ENCODE measurements at places on chromosomes 1 and 21.

DNA sequence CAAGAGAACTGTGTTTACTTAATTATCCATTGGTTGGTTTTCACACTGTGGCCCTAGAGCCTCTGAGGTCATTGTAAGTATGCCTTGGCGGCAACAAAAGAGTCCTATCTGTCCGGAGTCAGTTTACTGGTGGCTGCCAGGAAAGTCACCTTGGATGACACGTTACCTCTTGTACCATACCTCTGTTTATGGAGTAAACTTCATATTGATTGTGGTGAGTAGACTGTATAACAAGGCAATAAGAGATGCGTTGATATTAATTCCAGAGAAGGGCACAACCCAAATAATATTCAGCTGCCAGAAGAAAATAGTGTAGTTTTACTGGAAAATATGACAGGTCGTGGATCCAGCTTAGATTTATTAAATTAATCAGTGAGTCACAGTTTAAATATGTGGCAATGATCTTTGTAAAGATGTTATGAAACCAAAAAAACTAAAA lies 20.4 kb upstream of the KIF14 start:
- no peak for DNase-seq

DNA sequence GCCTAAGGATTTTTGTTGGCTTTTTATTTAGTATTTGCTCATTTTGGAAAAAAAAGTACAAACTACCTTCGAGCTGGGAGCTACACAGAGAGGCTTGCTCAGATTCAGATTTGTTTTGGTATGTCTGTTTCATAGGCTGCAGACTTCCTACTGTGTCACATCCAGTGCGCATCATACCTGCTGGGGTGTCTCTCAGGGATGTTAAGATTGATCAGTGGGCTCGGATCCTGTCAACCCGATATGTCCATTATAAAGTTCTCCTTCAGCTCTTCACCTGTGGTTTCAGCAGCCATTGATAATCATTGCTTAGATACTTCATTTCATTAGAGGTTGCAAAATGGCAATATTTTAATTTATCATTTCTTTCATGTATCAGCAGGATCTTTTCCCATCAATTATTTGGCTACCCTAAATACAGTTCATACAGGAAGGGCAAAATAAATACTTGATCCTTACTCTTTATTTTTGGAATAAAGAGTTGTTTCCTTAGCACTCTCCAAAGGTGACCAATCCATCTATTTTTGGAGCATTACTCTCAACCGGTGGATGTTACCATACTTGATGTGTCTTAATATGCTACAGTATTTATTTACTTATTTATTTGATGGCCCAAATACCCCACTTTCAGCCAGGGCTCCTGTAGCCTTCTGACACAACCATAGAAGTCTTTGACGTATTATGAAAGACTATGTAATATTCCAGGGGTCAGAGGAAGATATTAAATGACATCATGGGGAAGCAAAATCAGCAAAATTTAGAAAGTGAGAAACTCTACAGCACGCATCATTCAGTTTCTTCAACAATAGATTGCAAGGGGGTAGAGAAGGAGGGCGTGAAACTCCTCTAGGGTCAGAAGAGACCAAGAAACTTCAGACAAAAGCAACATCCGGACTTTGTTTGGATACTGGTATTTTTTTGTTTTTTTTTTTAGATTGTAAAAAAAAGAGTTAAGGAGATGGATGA lies 55.3 kb upstream of the HNRNPU start:
- no peak for DNase-seq

- no peak for DNase-seq
Observed at GRCh38 chr1:19372136-19372514, 60.0 kb downstream of the SLC66A1 start.

- DNase-seq, result no peak
Observed at GRCh38 chr21:32442566-32443318, 30.2 kb downstream of the EVA1C start.

- DNase-seq, result no peak
Observed at GRCh38 chr1:27473755-27474154, 16.2 kb downstream of the WASF2 start.

- DNase-seq, result no peak
Observed at GRCh38 chr1:32627596-32628162, 22.7 kb downstream of the ZBTB8OS start.

GRCh38 chr21:31781737-31782136 lies 49.8 kb upstream of the SCAF4 start:
- DNase-seq, result no peak

GRCh38 chr1:7690496-7691182 lies 80.5 kb upstream of the VAMP3 start:
- no peak for DNase-seq
